CD4-positive, CD25-positive, alpha-beta regulatory T cell (primary cell): ENCODE measurements at places on chromosomes 4 and X. TPM values are rescaled to one million over a fixed set of nuclear protein-coding genes. Genes with fewer than 3 reads are reported as not detected.

DNA sequence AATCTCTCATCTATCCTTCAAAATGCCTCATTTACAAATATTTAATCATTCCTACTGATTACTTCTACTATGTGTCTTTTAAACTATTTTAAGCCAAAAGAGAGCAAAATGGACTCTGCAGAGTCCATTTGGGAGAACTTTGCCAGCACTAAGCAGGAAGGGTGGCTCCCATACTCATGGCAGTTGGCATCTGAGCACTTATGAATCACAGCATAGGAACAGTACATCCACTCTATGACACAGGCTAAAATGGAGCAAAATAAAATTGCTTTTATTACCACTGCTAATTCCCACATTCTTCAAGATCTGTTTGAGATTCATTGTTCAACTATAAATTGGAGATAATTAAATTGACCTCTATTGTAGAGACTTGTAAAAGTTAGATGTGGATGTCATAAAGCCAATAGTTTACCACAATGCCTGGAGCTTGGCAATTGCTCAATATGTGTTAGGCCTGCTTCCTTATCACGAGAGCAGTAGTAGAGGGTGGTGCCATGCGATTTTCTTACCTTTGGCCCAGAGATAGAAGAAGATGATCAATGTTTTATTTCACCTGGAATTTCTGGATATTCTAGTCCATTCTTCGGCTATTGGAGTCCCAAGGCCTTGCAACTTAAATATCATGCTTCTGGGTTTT lies 19.1 kb downstream of the HPGD start:
- H3K4me3 ChIP-seq, result no peak overlapping the region
- no peaks in the 10 kb centered on the region for H3K27me3 ChIP-seq
- DNase-seq, result no peak
- no peaks in the 10 kb centered on the region for H3K4me1 ChIP-seq
- peaks cover 15% of the 10 kb centered on the region for H3K36me3 ChIP-seq

DNA sequence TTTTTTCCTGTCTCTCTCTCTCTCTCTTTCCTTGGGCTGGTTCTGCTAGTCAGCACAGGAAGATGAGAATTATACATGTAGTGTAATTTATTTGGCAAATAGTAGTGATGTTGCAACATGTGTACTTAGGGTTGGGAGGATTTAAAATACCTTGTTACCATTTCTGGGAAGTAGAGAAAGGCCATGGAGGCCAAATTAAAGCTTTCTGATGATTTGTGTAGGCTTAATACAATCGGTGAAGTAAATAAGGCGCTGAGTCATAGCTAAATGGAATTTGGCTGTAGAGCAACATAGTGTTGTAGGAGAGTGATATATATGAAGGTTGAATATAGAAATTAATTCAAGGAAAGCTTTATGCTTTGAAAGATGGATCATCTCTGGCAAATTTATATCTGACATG lies 295.3 kb downstream of the GRID2 start:
- no peak overlapping the region for H3K27ac ChIP-seq
- DNase-seq, result no peak
- no peak overlapping the region for H3K4me3 ChIP-seq
- no peaks in the 10 kb centered on the region for H3K4me1 ChIP-seq
- H3K27me3 ChIP-seq, result no peaks in the 10 kb centered on the region

DNA sequence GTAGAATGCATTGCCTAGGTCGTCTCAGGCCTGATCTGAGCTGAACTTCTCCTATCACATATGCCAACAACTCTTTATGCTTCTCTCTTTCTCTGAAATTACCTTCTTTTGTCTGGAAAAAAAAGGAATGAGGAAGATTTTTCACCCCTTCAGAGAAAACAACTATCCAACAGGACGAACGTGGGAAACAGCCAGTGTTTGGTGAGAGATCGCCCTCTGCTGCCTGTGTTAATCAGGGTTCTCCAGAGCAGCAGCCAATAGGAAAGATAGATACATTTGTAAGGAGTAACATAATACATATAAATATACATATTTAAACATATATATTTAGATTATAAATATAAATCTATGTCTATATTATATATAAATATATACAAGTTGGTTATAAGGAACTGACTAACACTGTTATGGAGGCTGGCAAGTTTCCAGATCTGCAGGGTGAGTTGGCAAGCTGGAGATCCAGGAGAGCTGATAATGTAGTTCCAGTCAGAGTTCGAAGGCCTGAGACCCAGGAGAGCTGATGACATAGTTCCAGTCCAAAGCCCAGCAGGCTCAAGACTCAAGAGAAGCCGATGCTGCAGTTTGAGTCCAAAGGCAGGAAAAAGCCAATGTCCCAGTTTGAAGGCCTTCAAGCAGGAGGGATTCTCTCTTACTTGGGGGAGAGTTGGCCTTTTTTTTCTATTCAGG lies 13.3 kb downstream of the CETN2 start:
- H3K27me3 ChIP-seq, result no peaks in the 10 kb centered on the region
- no peak overlapping the region for H3K4me3 ChIP-seq
- H3K4me1 ChIP-seq, result no peaks in the 10 kb centered on the region
- DNase-seq, result peak; percentile 7
- H3K36me3 ChIP-seq, result no peaks in the 10 kb centered on the region

DNA sequence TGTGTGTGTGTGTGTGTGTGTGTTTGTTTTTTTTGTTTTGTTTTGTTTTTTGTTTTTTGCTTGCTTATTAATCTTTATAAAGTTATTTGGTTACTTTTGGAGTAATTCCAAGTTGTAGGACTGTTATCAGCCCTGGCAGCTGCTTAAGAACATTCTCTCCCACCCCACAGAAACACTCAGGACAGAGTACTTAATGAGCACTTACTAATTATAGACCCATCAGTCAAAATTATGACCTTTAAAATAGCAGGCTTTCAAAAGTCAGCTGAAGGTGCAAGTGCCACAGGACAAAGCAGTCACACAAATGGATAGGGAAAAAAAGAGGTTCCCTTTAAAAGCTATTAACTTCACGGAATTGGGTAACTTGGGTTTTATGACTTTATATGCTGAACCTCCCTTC lies 69.0 kb downstream of the BEND2 start:
- H3K27ac ChIP-seq, result no peak overlapping the region
- no peak for DNase-seq
- no peaks in the 10 kb centered on the region for H3K27me3 ChIP-seq

DNA sequence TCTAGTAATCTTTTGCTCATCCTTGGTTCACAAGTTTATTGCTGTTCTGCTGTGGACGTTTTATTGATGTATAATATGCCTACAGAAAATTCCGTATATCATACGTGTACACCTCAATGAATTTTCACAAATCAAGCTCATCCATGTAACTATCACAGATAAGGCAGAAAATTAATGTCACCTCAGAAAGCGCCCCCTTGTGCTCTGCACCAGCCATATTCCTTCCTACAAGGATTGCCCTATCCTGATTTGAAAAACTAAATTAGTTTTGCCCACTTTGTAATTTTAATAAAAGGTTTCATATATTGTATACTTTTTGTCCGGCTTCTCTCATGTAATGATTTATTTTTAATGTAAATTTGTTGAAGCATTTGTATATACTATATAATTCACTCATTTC lies 390.8 kb downstream of the ADGRL3 start:
- no peak overlapping the region for H3K27ac ChIP-seq
- no peak overlapping the region for H3K4me3 ChIP-seq
- H3K4me1 ChIP-seq, result no peaks in the 10 kb centered on the region
- H3K27me3 ChIP-seq, result no peaks in the 10 kb centered on the region
- DNase-seq, result no peak

- no peak overlapping the region for H3K4me3 ChIP-seq
- no peaks in the 10 kb centered on the region for H3K27me3 ChIP-seq
- H3K27ac ChIP-seq, result no peak overlapping the region
- no peaks in the 10 kb centered on the region for H3K4me1 ChIP-seq
Observed at GRCh38 chr4:163279713-163280112, 52.7 kb downstream of the NPY1R start.

- H3K4me1 ChIP-seq, result no peaks in the 10 kb centered on the region
- DNase-seq, result no peak
- H3K4me3 ChIP-seq, result no peak overlapping the region
- H3K27me3 ChIP-seq, result no peaks in the 10 kb centered on the region
- H3K36me3 ChIP-seq, result no peaks in the 10 kb centered on the region
- H3K27ac ChIP-seq, result no peak overlapping the region
Observed at GRCh38 chrX:96906741-96907140, 23.0 kb downstream of the RPA4 start.

DNA sequence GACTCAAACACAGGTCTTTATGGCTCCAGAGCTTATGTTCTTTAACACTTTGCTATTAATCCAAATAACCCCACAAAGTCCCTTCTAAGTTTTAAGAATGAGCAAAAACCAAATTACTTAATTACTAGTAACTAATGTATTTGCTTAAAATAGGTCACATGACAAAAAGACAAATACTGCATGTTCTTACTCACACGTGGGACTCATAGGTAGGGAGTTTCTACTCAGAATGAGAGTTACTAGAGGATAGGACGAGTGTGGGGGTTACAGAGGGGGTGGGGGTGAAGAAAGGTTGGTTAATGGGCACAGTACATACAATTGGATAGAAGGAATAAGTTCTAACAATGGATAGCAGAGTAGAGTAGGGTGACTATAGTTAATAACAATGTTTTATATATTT lies 5.8 kb downstream of the RPS6KA3 start:
- peaks cover 24% of the 10 kb centered on the region for H3K4me1 ChIP-seq
- DNase-seq, result no peak
- peaks cover 2% of the 10 kb centered on the region for H3K36me3 ChIP-seq
- no peaks in the 10 kb centered on the region for H3K27me3 ChIP-seq
- no peak overlapping the region for H3K27ac ChIP-seq
- peak overlapping the region; percentile 41 for H3K4me3 ChIP-seq

DNA sequence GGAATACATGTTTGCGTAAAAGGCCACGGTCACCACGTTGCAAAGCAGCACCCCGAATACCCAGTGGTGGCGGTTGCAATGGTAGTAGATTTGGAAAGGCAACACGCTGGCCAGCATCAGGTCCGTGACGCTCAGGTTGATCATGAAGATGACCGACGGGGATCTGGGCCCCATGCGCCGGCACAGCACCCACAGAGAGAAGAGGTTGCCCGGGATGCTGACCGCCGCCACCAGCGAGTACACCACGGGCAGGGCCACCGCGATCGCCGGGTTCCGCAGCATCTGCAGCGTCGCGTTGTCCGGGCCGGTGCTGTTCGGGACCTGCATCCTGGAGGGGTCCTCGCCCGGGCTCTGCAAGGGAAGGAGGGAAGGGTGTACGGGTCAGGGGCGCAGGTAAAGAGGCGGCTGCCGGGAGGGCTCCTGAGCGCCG lies 13.5 kb upstream of the ASMTL start:
- DNase-seq, result no peak
- H3K36me3 ChIP-seq, result peaks cover 36% of the 10 kb centered on the region
- peaks cover 68% of the 10 kb centered on the region for H3K4me1 ChIP-seq
- no peaks in the 10 kb centered on the region for H3K27me3 ChIP-seq

DNA sequence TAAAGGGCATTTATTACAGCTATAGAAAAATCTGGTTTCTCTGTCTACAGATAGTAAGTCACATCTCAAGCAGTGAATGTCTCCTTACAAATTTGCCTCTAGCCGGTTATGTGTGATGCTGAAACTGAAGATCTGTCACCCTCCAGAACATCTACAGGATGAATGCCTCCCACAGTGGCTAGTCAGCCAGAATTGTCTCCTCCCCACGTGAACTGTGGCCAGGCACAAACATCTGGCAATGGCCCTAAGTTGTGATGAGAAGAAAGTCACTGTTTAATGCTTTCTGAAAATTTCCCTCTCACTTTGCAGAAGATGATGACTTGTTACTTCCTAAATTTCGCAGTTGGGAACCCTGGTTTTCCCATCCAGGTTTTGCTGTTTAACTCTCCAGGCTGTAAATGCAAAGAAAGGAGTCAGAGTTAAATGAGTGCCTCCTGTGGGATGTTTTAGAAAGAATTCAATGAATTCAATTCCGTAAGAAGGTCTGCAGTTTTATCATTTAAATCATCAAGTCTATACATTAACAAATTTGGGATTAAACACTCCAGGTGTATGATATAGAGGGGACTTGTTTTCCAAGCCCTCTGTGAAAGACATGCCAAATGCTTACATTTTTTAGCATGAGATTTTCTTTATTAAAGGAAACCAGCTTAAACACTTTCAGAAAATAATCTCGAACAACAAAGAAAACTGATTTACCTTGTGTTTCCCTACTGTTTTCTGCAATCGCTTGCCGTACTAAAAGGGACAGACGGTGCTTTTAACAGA lies 55.4 kb upstream of the TLR3 start:
- no peak for DNase-seq
- H3K4me3 ChIP-seq, result no peak overlapping the region
- H3K36me3 ChIP-seq, result no peaks in the 10 kb centered on the region
- H3K27ac ChIP-seq, result no peak overlapping the region

DNA sequence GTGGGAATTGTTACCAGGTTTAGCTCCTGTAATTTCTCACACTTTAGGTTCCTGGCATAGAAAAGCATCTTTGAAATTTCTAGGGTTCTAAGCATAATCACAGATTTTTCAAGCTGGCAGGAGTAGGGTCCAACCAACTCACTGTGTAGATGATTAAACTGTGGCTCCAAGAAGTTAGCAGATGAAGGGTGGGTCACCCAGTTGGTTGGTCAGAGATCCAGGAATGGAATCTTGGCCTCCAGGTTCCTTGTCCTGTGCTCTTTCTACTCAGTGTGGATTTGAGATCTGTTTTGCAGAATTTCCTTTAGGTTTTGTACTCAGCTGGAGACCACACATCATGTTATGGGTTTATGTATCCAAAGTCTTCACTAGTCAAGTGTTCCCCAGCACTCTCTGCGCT lies 90.3 kb upstream of the MAML3 start:
- DNase-seq, result no peak
- no peak overlapping the region for H3K4me3 ChIP-seq
- no peaks in the 10 kb centered on the region for H3K36me3 ChIP-seq

DNA sequence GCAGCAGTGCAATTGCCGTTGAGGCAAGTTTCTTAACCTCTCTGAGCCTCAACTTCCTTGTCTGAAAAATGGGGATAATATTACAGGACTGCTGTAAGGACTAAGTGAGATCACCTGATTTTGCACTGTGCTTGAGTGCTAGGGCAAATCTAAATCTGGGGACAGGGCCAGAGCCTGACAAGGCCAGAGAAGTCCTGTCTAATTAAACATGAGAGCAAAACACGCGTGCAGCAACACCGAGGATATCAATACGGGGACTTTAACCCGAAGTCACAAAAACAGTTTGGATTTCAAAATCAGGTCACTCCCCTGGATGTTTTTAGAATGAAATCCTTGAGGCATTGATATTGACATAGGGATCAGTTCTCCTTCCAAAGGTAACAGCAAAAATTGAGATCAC lies 5.7 kb upstream of the GJB1 start:
- no peak overlapping the region for H3K27ac ChIP-seq
- H3K4me1 ChIP-seq, result no peaks in the 10 kb centered on the region
- DNase-seq, result no peak
- no peaks in the 10 kb centered on the region for H3K36me3 ChIP-seq

IL2RG gene
- 504 TPM for total RNA-seq

NR3C2 gene
- 16.1 TPM for total RNA-seq

OCIAD1 gene
- 72.2 TPM for total RNA-seq

F11 gene
- total RNA-seq, result not detected

TAB3 gene
- 33.5 TPM for total RNA-seq

CFAP47 gene
- not detected for total RNA-seq

PLK4 gene
- total RNA-seq, result 13.8 TPM

LNX1 gene
- not detected for total RNA-seq
